ENCODE measurements at places on chromosomes 6 and 20.

- DNase-seq, result no peak
Observed at GRCh38 chr6:136437246-136437645, 113.0 kb downstream of the MAP7 start.

- DNase-seq, result no peak
Observed at GRCh38 chr6:78713564-78713963, 153.8 kb upstream of the IRAK1BP1 start.

DNA sequence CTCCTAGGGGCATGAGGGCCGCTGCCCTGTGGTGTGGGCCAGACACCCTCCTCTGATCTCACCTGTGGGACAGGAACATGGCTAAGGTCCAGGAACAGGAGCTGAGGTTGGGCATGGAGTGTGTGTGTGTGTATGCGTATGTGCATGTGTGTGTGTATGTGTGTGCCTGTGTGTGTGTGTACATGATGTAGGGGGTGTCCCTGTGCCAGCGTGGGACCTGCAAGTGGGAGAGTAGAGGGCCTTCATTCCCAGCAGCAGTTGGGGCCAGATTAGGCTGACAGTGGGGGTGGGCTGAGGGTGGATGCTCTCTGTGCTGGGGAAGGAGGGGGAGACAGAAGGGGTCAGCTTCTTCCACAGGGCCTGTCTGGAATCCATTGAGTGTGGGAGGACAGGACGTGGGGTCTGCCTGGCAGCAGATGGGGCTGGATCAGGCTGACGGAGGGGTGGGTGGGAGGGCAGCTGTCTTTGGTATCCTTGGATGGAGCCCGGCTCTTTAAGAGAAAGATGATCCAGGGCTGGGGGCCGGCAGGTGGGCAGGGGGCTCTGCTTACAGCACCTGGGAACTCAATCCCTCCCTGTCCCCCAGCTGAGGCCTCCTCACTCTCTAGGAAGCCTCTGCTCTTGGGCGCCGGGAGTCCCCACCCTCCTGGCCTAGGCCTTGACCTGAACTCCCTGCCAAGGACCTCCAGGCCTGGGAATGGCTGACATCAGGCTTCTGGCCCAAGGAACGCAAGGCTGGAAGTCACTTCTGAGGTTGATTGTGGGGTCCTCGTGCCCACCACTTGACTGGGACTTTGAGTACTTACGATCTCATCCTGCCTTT lies 44.0 kb downstream of the SPDEF start:
- no peak for DNase-seq

DNA sequence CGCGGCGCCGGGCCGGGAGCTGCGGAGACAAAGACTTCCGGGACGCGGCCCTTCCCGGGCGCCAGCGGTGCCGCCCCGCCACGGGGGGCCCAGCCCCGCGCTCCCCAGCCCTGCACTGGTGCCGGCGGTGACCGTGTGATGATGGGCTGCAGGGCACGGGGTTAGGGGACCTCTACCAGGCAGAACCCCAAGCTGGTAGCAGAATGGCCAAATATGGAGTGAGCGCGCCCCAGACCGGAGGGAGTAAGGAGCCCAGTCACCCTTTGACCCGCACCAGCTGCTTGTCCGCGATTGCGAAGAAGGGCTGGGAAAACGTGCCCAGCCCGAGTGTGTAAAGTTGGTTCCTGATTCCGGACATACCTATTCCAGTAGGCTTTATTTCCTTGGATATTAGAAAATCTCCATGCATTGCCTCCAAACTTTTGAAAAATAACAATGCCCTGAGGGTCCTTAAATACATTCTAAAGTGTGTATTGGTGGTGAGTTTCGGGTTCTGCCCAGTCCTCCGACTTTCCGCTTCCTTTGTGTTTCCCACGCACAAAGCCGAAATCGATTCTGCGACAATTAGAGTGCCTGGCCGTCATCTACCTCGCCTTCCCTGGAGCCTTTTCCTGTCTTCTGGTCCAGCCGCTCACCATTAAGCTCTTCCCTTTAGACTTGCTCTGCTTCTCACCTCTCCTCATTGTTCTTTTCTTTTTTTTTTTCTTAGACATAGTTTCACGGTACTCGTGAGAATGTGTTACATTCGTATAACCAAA lies 1.1 kb downstream of the ABRACL start:
- no peak for DNase-seq

GRCh38 chr20:2800521-2801285 lies at the start of gene CPXM1:
CPXM1 (minus strand) TSS chr20:2800627; CDS start chr20:2800572, 55 bp downstream.
- DNase-seq, result peak; percentile 17

GRCh38 chr6:68642081-68642480 lies 7.0 kb downstream of the ADGRB3 start:
- DNase-seq, result no peak

DNA sequence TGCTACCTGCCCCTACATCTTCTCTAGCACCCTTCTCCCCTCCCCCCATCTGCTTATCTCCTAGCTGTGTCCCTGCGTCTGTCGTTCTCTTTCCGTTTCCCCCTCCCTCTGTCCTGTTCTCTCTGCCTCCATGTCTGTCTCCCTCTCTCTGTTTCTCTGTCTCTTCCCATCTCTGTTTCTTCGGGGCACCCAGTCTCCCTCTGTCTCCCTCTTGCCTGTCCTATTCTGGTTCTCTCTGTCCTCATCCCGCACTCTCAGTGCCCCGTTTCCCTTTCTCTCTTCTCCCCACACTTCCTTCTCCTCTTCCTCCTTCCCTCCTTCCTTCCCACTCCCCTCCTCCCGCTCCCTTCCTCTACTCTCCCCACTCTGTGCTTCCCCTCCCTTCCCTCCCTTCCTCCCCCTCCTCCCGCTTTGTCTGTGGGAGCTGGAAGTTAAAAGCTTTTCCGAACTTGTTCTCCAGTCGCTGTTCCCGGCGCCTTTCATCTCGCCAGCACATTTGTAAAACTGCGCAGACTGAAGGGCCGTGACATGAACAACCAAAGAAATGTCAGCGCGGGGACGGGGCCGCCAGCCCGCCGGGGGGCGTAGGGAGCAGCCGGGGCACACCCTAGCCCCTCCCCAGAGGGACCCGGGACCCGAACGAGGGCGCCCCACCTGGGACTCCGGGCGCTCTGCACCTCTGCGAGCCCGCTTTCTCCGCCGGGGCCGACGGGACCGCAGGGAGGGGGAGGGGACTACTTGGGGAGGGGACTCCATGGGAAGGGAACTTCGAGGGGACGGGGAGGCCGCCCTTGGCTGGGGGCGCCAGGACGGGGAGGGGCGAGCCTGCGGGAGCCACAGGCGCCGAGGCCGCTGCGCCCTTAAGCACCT lies 4.0 kb upstream of the CDH22 start:
- DNase-seq, result no peak

DNA sequence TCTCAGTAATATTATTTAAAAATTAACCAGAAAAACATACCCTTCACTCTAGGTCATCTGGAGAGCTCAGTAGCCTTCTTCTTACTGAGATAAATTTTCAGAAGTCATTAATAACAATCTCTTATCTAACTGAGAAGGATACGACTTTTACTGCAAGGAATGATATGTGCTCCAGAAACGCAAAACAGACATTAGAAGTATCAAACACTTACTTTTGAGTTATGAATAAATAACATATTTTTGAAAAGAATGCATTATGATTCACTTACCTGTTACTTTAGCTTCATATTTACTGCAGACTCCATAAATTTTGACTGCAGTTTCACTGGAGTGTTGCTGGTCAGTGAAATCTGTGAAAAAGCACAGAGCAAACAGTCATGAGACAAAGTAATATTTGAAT lies 668.7 kb upstream of the NRSN1 start:
- no peak for DNase-seq

DNA sequence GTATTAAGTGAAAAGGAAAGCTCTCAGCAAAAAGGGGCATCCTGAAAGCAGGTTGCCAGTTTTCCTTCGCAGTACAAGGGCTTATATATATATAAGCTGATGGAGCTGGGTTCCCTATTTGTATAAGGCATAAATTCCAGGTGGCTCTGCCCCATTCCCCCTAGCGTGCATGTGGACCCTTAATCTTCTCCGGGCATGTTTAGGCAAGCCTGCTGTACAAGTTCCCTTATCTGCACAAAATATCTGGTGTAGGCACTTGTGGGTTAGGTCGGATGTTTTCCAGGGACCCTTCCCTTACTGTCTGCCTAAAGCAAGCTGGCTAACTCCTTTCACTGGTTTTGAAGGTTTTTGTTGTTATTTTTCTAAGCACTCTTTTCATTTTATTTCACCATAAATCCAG lies 140.7 kb downstream of the FUT9 start:
- DNase-seq, result no peak

DNA sequence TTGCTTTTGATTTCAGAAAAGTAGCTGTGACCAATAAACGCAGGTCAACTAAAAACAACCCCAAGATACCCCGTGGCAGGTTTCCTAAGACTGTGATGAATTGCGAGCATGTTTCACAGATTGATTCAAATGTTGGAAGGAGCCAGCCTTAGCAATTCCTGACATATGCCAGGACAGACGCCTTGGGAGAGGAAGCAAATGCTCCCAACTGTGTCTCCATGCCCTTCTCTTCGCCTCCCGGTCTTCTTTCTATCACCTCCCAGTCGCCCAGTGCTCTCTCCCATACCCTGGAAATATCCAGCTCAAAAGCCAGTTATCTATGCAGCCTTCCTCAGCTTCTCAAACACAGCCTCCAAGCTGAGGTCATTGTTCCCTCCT lies 32.0 kb downstream of the KIAA0319 start:
- DNase-seq, result no peak

DNA sequence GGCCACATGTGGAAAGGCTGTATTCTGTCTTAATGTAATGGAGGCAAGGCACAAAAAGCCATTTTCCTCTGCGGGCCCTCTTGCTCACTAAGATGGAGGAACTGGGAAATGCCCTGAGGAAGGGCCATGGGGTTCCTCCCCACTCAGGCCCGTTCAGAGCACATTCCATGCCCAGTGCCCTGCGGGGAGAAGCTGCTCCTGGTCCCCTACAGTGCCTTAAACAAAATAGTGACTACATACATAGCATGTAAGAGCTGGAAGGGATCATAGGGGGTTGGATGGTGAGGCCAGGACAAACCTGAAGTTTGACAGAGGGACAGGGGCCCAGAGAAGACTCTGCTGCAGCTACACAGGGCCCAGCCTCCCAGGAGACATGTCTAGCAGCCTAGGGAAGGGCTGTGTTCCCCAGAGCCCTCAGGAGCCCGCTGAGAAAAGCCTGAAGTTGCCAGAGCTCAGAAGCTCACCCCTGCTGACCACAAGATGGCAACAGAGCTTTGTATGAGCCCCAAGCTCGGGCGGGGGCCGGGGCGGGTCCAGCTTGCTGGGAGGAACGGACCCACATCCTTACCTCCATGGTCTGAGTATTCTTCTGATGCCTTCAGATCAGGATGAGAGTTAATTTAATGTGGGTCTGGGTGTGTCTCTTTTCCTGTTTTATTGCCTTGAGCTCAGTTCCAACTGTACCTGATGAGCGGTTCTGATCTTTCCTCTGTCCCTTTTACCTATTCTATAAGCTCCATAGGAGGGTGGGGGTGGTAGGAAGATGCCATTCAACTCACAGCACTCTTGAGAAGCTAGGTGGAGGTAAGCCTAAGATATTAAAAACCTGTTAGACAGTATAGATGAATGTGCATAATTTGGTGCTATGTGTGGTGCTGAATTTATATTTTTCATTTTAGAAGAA lies 242.9 kb downstream of the CDC5L start:
- DNase-seq, result peak; percentile 79

DNA sequence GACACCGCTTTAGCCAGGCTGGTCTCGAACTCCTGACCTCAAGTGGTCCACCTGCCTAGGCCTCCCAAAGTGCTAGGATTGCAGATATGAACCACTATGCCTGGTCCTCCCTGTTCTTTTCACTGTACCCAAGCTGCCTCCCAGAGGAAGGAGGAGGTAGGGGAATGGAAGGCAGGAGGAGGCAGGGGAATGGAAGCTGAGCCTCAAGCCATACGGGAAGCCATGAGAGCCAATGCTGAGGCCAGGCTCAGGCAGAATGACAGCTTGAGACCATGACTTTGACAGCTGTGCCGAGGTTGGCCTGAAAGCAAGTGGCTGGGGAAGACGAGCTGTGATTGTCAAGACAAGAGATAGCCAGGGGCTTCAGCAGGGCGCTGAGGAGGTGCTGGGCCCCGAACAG lies 13.6 kb upstream of the ZNF335 start:
- DNase-seq, result no peak

DNA sequence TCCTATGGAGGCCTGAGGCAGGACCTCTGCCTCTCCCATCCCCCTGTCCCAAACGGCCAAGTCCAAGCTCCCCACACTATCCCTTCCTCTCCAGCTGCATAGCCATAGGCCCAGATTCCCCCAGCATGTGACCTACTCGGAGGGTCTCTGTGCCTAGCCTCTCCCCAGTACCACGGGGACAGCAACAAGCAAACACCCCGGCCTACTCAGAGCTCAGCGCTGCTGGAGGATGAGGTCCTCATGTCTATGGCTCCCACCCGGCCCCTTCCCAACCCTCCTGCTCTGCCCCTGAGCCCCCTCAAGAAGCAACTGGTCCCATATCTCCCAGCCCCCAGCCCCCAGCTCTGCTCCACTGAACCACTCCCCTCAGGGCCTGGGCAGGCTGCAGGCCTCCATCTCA lies 24.2 kb downstream of the RNASET2 start:
- DNase-seq, result no peak

DNA sequence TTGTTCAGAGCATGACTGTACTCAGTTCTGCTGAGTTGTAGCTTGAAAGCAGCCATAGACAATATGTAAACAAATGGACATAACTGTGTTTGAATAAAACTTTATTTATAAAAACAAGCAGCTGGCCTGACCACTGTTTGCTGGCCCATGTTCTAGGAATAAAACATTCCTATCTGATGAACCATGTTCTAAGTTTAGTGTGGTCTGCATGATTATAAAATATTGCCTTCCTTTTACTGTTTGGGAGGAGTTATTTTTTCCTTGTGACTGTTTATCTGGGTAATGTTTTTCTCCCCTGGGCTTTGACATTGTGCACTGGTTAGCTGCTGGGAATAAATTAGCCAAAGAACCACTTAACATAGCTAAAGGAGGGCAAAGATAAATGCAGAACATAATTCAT lies 55.1 kb downstream of the CDS2 start:
- peak; percentile 34 for DNase-seq

DNA sequence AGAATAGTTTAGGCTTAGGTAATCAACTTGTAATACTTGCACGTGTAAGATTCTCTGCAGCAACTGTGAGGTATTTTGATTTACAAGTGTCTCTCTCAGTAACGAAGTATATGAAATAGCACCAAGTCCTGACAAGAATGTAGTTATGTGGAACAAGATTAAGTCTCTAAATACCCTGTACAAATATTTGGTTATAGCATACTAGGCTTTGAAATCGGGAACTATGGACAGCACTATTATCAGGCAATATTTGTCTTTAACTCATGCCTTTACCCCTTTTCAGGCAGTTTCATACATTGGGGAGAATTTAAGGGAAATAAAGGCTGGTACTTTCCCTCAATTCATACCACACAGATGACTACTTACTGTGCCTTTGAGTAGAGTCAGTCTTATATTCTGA lies 93.2 kb downstream of the GRIK2 start:
- DNase-seq, result no peak

Measured in SJSA1 (cell line).